Tongue (tissue), 3 donors: ENCODE measurements at places on chromosomes 11 and 22. TPM values are rescaled to one million over a fixed set of nuclear protein-coding genes. Genes with fewer than 3 reads are reported as not detected.

DNA sequence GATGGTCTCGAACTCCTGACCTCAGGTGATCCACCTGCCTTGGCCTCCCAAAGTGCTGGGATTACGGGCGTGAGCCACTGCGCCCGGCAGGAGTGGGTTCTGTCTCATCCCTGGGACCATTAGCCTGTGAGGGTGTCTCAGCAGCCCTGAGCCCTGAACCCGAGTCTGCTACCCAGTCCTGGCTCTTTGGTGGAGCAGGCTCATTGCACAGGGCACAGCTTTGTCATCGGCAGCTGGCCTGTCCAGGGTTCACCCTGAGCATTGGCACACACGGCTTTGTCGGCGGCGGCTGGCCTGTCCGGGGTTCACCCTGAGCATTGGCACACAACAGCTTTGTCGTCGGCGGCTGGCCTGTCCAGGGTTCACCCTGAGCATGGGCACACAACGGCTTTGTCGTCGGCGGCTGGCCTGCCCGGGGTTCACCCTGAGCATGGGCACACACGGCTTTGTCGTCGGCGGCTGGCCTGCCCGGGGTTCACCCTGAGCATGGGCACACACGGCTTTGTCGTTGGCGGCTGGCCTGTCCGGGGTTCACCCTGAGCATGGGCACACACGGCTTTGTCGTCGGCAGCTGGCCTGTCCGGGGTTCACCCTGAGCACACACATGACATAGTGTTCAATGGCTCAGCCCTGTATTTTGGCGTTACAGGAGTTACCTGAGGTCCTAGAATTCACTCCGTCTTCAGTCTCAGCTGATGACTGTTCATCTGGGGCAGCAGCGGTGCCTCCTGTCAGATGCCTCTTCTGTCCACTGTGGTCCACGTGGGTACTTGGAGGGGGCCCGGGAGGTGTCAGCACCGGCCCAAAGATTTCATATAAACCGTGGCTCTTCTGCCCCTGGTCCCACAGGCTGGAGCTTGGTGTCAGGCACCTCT is 1082.5 kb downstream of the BRD1 start:
- no peak for DNase-seq

- no peak for DNase-seq
Observed at GRCh38 chr11:70783821-70784220, 385.5 kb downstream of the CTTN start.

ANO9 gene
- 2.1 TPM for total RNA-seq

DNA sequence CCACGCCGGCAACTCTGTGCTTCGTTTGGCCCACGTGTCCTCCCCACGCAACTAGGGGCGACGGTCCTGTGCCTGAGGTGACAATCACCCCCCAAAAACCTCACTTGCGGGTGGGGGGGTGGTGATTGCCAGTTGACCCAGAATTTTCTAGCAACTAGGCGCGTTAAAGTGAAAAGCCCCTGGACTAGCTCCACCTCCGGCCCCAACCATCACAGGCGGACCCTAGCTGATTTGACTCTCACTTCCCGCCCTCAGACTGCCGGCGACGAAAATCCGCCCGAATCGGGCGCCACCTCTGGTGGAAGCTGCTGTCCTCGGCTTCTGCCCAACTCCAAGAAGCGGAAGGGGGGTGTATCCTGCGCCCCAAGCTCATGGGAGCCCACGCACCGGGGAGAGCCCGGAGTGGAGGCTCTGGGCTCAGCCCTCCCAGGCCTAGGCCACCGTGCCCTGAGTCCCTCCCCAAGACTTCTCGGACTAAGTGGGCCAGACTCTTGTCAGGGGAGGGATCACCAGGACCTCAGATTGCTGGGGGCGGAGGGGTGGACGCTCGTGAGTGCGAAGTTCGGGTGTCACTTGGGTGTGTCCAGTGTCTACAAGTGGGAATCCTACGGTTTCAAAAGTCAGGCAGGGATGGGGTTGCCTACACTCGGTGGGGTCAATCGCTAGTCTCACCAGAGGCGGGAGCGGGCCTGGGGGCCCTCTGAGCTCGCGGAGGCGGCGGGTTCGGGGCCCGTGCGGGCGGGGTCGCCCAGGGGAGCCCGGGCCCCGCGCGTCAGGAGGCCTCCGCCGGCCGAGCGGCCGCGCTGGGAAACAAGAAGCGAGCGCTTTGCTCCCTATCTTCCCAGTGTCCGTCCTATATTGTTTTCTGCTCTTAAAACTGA is 12.3 kb downstream of the PAX6 start:
- DNase-seq = no peak

EPS8L2 gene
- 88.3 TPM for total RNA-seq

- no peak for DNase-seq
Observed at GRCh38 chr11:8095371-8095770, 14.4 kb downstream of the TUB start.

GRCh38 chr11:44112091-44112821 is 16.8 kb downstream of the EXT2 start:
- peak; percentile 88 for DNase-seq
